ENCODE measurements at places on chromosomes 2 and 18. TPM values are rescaled to one million over a fixed set of nuclear protein-coding genes. Genes with fewer than 3 reads are reported as not detected.

Gene ALPI
- total RNA-seq, result not detected

Gene NT5DC4
- not detected for total RNA-seq

Gene SKOR2
- not detected for total RNA-seq

Gene CNTNAP5
- total RNA-seq, result not detected

Gene LINC00305
- total RNA-seq, result not detected

Gene LRRC30
- not detected for total RNA-seq

Gene PMAIP1
- 18.0 TPM for total RNA-seq

Gene TBC1D8
- 49.9 TPM for total RNA-seq

Gene ADI1
- 58.9 TPM for total RNA-seq

Gene SULT1C4
- total RNA-seq, result not detected

Gene RTP5
- total RNA-seq, result not detected

Measured in A549 treated with GW870086 at 1 μM for 4 hours (cell line).